SJCRH30 (cell line): ENCODE measurements at places on chromosomes 7 and 10. TPM values are rescaled to one million over a fixed set of nuclear protein-coding genes. Genes with fewer than 3 reads are reported as not detected.

DNA sequence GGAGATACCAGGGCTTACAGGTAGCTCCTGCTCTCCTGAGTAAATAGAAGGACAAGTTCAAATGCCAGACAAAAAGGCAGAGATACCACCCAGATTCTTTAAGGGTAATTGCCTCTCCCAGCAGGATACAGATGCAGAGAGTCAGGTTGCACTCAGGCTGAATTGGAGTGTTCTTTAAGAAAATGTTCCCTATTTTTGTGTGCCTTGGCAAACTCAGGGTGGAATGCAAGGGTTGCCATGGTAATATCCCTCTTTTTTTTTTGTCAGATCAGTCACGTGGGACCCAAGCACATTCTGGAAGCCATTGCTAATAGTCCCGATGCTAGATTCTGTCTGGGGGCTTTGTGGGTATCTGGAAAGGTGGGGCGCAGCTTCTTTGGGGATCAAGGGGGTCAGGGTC lies 628.0 kb downstream of the CALN1 start:
- no peaks in the 10 kb centered on the region for H3K27me3 ChIP-seq
- no peak overlapping the region for H3K4me3 ChIP-seq
- H3K27ac ChIP-seq: no peak overlapping the region
- H3K36me3 ChIP-seq: no peaks in the 10 kb centered on the region
- H3K4me1 ChIP-seq: no peaks in the 10 kb centered on the region
- no peak for DNase-seq

DNA sequence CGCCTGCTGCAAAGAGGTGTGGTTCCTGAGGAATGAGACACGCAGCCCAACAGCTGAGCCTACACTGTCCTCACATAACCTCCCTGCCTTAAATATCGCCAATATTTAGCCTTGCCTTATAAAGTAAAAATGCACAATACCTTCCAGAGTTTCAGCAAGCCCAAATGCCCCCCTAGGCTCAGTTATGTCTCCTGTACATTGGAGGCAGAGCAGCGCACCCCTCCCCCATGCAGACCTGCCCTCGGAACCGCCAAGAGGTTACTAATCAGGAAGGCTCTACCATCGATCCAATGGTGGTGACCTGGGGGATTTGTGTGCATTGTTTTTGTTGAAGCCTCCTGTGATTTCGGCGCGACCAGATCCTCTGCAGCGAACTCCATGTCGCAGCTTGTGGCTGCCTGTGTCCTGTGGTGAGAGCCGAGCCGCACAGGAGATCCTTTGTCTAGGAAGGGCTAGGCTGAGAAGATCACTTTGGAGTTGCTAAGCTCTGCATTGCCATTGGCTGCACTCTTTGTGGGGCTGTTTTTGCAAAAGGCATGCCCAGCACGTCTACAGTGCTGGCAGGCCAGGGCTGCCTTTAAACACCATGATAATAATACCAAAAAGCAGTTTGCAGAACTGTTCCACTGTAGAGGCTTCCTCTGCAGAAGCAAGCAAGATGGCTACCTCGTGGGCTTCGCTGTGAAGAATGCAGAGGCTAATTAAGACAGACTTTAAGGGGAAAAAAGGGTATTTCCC lies 40.1 kb downstream of the TET1 start:
- H3K27ac ChIP-seq: peak overlapping the region; percentile 77
- H3K36me3 ChIP-seq: no peaks in the 10 kb centered on the region
- peak; percentile 90 for DNase-seq
- 0 out of 2 replicates have a peak, but pooled peaks cover 4% of the 10 kb centered on the region for H3K4me1 ChIP-seq
- H3K4me3 ChIP-seq: peak overlapping the region; percentile 51

DNA sequence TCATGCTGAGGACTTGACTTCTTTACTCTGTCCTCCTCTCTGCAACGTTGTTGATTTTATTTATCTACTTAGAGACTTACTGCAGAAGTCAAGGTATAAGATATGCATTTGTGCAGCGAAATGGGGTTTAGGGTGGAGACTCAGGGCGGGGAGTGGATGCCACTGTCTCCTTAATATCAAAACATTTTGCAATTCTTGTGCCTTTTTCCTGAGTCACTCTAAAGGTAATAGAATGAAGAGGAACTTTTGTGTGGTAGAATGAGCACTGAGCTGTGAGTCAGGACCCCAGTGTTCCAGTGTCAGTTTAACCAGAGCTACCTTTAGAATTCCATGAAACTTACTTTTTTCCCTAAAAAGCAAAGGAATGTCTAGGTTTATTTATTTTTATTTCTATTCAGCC lies 78.2 kb downstream of the VTI1A start:
- H3K4me1 ChIP-seq: no peaks in the 10 kb centered on the region
- H3K27ac ChIP-seq: no peak overlapping the region
- DNase-seq: no peak

- DNase-seq: peak; percentile 51
- H3K27ac ChIP-seq: no peak overlapping the region
- H3K27me3 ChIP-seq: no peaks in the 10 kb centered on the region
These were observed 157.4 kb upstream of the TCF7L2 start for GRCh38 chr10:112792487-112793201.

DNA sequence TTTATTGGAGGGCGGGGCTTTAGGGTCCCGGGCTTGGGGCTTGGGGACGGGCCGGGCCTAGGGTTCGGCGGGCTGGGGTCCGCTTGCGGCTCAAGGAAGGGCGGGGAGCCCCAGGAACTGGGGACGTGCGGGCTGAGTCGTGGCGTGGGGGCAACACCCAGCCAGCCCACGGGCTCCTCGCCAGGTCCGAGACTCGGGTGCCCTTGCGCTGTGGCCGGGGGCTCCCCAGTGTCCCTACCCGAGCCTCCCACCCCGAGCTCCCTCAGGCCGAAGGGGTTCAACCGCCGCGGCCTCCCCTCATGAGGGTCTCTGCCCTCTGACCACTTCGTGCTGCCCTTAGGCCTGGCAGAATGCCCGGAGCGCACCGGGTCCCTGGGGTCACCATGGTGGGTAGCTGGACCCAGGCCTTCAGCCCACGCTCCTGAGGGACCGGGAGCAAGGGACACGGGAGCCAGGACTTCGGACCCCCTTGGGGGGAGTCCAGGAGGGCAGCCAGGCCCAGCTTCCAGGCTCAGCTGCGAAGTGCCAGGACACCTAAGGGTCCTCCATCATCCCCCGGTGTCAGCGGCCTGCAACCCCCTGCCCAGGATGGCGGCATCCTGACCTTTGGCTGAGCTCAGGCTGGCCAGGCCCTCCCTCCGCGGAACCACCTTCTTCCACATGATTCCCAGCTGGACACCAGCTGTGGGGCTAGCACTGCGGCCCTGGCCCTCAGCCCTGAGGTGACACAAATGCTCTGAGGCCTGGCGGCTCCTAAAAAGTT lies 524 bp upstream of the FUOM start:
- H3K27ac ChIP-seq: no peak overlapping the region
- no peaks in the 10 kb centered on the region for H3K27me3 ChIP-seq
- H3K36me3 ChIP-seq: no peaks in the 10 kb centered on the region
- no peak overlapping the region for H3K4me3 ChIP-seq
- no peaks in the 10 kb centered on the region for H3K4me1 ChIP-seq
- DNase-seq: no peak

DNA sequence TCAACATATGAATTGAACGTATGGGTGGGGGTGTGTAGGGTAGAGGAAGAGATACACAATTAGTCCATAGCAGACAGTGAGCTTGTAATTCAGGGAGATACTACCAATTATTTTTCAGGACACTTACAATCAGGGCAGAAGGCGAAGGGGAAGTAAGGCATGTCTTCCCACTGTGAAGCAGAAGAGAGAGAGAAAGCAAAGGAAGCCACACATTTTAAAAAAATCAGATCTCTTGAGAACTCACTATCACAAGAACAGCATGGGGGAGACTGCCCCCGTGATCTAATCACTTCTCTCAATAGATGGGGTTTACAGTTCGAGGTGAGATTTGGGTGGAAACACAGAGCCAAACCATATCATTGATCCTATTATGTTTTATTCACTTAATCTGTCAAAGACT lies 116.4 kb upstream of the RPA3 start:
- DNase-seq: no peak
- H3K27ac ChIP-seq: no peak overlapping the region
- H3K4me1 ChIP-seq: peaks cover 9% of the 10 kb centered on the region

- H3K36me3 ChIP-seq: no peaks in the 10 kb centered on the region
- DNase-seq: no peak
- no peak overlapping the region for H3K27ac ChIP-seq
- no peaks in the 10 kb centered on the region for H3K4me1 ChIP-seq
These were observed 95.6 kb upstream of the ASAH2 start for GRCh38 chr10:50346942-50347341.

DNA sequence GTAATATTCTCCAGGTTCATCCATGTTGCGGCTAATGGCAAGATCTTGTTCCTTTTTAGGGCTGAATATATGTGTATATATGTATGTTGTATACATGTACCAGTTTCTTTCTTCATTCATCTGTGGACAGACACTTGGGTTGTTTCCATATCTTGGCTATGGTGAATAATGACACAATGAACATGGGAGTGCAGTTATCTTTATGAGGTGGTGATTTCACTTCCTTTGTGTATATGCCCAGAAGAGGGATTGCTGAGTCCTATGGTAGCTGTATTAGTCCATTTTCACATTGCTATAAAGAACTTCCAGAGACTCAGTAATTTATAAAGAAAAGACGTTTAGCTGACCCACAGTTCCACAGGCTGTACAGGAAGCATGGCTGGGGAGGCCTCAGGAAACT lies 17.1 kb upstream of the TSPAN15 start:
- no peak for DNase-seq
- no peaks in the 10 kb centered on the region for H3K27me3 ChIP-seq
- H3K36me3 ChIP-seq: no peaks in the 10 kb centered on the region
- no peak overlapping the region for H3K27ac ChIP-seq

The CDHR1 gene
- total RNA-seq: 0.10 TPM in 1 of 2 replicates, not detected in the other
